SHP77 treated with DMSO at 0.1 percent for 48 hours (cell line): ENCODE measurements at places on chromosomes 5 and 9.
A peak's percentile ranks its signal among the peaks of the same experiment; 100 is the strongest.

GRCh38 chr5:151709109-151709735 is 22.5 kb upstream of the SPARC start:
- no peak for DNase-seq

- DNase-seq, result peak; percentile 87
Measured at GRCh38 chr5:22070186-22070728, 782.9 kb downstream of the CDH12 start.

DNA sequence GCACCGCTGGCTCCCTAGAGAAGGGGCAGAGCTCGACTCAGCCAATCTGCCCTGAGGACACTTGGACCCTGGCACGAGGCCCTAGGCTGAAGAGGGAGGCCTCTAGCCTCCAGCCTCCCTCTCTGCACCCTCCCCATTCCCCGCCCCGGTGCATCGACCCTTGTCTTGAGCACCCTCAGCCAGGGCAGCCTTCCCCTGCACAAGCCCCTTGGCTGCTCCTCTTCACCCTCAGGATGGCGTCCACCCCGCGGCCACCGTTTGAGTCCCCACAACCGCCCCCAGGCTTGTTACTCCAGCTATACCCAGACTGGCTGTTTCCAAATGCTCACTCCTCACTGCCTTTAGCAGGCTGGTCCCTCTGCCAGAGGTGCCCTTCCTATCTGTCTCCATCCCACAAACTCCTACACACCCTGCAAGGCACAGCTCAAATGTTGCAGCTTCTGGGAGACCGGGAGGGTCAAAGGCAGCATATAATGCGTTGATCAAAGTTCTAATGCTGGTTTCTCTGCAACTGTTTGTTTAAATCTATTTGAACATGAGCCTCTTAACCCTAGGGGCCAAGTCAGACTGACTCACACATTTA is 6.5 kb upstream of the FAM163B start:
- DNase-seq, result no peak

DNA sequence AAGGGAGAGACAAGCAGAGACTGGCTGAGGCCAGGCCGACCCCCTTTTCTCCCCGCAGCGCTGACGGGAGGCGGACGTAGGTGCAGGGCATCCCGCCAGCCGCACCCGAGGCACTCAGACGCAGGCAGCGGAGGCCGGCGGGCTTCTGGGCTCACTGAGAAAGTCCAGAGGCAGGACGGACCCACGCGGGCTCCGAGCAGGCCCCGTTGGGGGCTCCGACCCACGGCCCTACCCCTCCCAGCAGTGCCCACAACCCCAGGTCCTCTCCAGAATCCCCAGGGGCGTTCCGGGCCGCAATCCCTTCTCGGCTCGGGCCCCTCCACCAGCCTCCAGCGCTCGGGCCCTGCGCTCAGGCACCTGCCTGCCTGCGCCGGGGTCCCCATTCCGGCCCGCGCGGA is 543 bp downstream of the MTMR12 start:
- peak; percentile 32 for DNase-seq

DNA sequence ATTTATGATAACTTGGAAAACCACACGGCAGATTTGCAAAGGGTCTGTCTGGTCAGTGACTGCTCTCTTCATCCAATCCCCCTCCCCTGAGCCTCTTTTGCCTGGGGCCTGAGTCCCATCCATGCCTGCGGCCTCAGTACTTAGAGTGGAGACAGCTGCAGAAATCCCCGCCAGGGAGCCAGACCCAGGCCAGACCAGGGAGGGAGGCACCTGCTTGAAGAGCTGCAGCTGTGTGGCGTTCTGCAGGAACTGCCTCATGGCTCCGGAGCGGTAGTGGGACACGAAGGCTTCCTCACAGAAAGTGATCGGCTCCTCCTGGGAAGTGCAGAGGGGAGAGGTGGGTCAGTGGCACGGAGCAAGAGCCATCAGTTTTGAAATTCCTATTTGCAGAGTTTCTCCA is 101.6 kb downstream of the CRB2 start:
- DNase-seq, result no peak

GRCh38 chr5:179408611-179409010 is 63.4 kb upstream of the ADAMTS2 start:
- DNase-seq, result no peak

DNA sequence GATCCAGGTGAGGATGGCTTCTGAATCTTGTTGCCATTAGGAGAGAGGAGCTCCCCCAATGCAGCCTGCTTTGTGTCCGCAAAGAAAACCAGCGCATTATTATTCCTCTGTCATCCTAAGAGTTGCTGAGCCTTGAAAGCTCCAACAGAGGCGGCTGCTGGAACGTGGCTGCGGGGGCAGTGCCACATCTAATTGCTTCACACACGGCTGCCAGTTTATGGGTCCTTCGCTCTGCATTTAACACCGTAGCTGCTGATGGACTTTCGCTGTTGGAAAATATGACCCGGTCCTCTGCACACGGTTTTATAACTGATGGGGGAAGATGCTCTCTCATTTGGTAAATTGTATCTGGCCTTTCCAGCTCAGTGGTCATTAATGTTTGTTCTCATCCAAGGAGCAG is 38.0 kb downstream of the ZNF622 start:
- DNase-seq, result no peak

DNA sequence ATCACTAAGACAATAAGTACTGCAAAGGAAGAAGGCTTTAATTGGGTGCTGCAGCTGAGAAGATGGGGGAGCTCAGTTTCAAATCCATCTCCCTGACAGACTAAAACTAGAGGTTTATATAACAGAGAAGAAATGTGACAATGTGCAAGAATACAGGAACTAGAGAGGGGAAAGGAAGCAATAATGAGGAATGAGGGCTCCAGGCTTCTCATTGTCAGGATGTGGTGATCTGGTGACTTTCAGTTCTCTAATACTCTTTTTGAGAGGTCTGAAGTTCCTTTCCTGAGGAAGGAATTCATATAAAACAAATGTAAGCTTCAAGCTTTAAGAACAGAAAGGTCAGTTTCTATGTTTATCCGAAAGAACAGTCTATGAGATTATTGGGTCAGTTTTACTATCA is 42.5 kb upstream of the SPATA31E1 start:
- DNase-seq, result no peak

GRCh38 chr9:92736563-92737215 is 27.9 kb downstream of the BICD2 start:
- DNase-seq, result no peak

DNA sequence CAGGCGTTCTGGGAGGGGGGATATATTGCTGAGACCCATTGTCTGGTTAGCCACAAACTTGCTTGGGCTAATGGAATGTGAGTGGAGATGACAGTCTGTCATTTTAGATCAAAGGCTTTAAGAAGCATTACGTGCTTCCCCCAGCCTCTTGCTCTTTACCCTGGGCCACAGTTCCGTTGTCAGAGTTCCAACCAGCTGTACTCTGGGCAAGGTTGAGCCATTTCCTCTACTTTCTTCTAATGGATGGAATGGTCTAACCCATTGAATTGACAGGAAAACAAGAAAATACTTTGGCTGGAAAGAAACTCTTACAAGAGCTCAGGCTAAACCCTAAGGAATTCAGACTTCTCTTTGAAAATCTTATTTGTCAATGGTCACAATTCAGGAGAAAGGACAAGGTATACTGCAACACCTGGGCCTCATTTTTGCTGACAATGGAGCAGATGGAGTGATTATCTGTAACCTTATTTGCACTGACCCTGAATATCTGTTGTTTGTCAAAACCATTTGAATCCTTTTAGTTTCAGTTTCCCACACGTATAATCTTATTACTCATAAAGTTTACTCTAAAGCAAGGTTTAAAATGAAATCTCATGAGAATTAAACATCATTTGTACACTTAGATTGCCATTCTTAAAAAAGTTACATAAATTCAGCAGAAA is 231.4 kb downstream of the PDE4D start:
- peak; percentile 6 for DNase-seq

- DNase-seq, result no peak
Measured at GRCh38 chr5:15799014-15799413, 299.0 kb downstream of the FBXL7 start.

- peak; percentile 73 for DNase-seq
Measured at GRCh38 chr5:65722575-65723403, 784 bp downstream of the NLN start.

- no peak for DNase-seq
Measured at GRCh38 chr9:35521708-35522107, 31.8 kb downstream of the RUSC2 start.

- no peak for DNase-seq
Measured at GRCh38 chr9:135110416-135110815, 22.9 kb downstream of the OLFM1 start.

DNA sequence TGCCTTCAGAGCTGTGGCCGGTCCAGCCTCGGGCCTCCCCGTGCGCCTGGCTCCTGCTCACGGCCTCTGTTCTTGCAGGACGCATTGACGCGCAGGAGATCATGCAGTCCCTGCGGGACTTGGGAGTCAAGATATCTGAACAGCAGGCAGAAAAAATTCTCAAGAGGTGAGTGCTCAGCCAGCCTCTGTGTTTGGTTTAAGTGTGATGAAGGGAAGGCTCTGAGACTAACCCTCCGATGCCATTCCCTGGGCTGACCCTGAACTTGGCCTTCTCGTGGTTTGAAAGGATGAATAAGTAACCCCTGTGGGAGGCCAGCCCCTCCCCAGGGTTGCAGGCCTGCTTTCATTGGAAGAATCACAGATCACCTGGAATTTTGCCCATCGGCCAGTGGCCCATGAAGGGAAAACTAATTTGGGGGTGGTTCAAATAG is 26.3 kb downstream of the PTGES2 start:
- no peak for DNase-seq

DNA sequence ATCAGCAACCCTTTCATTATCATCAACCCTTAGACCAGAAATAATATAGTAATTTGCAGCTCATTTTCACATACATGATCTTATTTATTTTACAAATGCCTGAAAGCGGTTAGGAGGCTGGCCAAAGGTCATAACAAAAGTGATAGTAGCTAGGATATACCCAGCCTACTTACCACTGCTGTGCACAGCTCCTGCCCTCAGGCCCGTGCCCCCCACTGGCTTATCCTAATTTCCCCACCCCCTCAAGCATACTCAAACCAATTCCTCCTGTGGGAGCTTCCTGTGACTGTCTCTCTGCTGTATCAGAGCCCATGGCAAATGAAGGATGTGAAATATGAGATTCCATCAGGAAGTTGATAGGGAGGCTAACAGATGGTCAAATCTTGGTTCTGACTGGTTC is 14.8 kb downstream of the FAM219A start:
- DNase-seq, result no peak

DNA sequence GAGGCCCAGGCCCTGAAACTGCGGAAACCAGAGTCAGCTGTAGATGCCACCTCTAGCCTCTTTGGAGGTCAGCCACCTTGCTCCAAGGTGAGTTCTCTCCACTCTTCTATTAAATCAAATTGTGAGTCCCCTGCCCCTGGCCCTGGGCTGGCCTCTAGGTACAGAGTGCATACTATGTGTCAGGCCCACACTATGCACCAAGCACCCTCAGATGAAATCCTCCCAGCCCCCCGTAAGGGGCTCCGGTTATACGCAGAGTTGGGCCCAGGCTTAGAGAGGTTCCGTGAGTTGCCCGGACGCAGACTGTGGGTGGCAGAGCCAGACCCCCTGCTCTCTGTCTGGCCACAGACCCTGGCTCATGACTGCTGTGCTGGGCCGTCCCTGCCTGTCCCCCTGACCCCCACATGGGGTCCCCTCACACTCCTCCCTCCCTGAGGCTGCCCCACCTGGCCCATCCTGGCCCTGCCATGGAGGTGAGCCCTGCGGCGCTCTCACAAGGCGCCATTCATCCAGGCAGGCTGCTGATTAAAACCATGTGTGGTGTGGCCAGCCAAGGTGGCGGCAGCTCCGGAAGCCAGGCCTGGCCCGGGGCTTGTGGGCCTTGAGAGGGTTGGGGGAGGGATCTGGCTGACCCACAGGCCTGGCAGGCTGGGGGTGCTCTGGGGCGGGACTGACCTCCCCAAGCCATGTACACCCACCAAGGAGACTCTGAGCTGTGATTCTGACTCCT is 65.5 kb upstream of the SYNPO start:
- no peak for DNase-seq

DNA sequence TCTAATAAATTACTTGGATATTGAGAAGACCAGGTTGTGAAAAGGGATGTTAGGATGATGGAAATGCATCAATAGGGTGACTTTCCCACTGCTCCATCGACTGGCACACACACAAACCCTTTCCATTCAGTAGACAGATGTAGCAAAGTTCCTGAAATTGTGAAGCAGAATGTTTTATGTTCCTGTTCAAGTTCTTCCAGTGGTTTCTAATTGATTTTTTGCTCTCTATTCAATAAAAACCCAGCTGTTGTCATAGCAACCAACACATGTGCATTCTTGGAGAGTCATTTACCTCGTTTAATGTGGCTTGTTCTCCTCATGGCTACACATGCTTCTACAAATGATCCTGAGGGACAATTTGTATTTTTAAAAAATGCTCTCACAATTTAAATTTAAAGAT is 244.6 kb downstream of the RAB3C start:
- no peak for DNase-seq

GRCh38 chr5:159133041-159133741 is 33.5 kb upstream of the EBF1 start:
- DNase-seq, result peak; percentile 33

DNA sequence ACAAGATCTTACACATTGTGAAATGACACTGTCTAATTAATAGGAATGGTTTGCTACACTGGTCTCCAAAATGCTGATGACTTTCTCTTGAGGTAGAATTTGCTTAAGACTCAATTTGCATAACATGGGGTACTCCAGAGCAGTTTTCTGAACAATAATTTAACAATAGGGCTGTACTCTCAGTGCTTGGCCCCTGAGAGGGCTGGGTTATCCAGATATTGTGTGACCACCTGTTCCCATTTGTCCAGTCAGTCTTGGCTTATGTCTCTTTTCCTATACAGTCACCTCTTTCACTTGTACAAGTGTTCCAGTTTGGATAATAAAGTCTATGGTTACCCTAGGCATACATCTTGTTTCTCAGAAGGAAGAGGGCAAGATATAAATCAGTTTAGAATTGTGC is 17.9 kb downstream of the ZSWIM6 start:
- DNase-seq, result no peak

GRCh38 chr9:82488313-82489200 is 500.0 kb downstream of the SPATA31D1 start:
- no peak for DNase-seq

- no peak for DNase-seq
Measured at GRCh38 chr9:99377790-99378775, 156.0 kb downstream of the SEC61B start.

DNA sequence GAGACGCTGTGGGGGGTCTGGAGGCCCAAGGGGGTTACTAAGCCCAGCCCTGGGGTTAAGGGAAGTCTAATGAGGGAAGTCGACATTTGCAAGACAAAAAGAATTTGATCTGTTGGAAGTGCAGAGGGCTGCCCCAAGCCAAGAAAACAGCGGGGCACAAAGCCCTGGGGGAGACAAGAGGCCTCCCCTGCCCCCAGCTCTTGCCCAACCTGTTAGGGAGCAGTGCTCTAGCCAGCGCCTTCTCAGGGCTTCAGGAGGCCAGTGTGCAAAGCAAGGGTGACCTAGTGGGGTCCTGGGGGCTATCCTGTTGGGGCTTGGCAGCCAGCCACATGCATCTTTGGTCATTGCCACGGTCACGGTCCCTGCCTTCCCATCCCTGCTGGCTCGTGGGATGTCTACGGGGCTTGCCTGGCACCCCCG is 25.2 kb downstream of the GFI1B start:
- DNase-seq, result no peak
